ENCODE measurements at places on chromosomes 6 and 20. TPM values are rescaled to one million over a fixed set of nuclear protein-coding genes. Genes with fewer than 3 reads are reported as not detected.

DNA sequence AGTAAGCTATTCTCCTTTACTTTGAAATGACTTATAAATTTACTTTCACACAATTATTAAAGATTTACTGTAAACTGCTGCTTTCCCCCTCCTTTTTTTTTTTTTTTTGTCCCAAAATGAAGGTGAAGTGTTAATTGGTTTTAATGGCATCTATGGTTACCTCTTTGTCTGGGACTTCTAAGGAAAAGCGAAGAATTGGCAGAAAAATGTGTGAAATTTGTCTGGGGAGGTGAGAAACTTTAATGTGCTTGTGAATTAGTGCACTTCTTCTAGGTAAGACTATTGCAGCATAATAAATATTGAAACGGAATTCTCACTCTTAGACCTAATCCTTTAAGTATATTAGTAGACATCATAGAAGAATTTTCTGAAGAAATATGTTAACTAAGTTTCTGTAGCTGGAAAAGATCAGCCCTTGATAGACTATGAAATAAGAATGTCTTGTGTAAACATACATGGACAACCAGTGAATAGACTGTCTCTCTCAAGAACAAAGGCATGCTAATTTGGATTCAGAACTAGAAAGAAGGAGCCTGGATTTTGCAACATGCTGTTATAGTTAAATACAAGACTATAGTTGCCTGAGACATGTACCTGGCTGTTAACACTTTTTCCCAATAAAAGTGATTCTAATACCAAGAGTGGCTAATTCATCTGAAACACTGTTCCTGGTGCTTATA is 23.9 kb downstream of the FLRT3 start:
- H3K4me3 ChIP-seq = peak overlapping the region; percentile 27
- no peak overlapping the region for H3K27ac ChIP-seq
- H3K4me1 ChIP-seq = peaks cover 4% of the 10 kb centered on the region
- DNase-seq = no peak
- H3K36me3 ChIP-seq = no peaks in the 10 kb centered on the region

- H3K36me3 ChIP-seq = no peaks in the 10 kb centered on the region
- no peak within 1 kb of the TSS for H3K27ac ChIP-seq
- peak within 1 kb of the TSS; percentile 78 for H3K4me3 ChIP-seq
- peaks cover 93% of the 10 kb centered on the region for H3K27me3 ChIP-seq
These were observed at the start of gene TBX18 for GRCh38 chr6:84764332-84765049. TBX18 (minus strand) TSS chr6:84764598; CDS start chr6:84764181, 417 bp downstream.

TMEM74B gene
- total RNA-seq = 5.8 TPM

GRCh38 chr6:155062866-155063341 is 67.8 kb downstream of the TIAM2 start:
- H3K4me1 ChIP-seq = no peaks in the 10 kb centered on the region
- DNase-seq = no peak
- no peaks in the 10 kb centered on the region for H3K27me3 ChIP-seq
- H3K4me3 ChIP-seq = no peak overlapping the region
- no peak overlapping the region for H3K27ac ChIP-seq

FLRT3 gene
- total RNA-seq = 81.7 TPM

- peaks cover 4% of the 10 kb centered on the region for H3K27me3 ChIP-seq
- H3K4me3 ChIP-seq = no peak overlapping the region
- DNase-seq = no peak
These were observed 3.6 kb downstream of the TBC1D20 start for GRCh38 chr20:458776-459175.

GRCh38 chr6:151209071-151209831 is 30.5 kb upstream of the AKAP12 start:
- H3K4me3 ChIP-seq = no peak overlapping the region
- DNase-seq = no peak
- H3K36me3 ChIP-seq = no peaks in the 10 kb centered on the region
- no peaks in the 10 kb centered on the region for H3K27me3 ChIP-seq
